Effector memory CD4-positive, alpha-beta T cell (primary cell): ENCODE measurements at places on chromosomes 5 and 9.

DNA sequence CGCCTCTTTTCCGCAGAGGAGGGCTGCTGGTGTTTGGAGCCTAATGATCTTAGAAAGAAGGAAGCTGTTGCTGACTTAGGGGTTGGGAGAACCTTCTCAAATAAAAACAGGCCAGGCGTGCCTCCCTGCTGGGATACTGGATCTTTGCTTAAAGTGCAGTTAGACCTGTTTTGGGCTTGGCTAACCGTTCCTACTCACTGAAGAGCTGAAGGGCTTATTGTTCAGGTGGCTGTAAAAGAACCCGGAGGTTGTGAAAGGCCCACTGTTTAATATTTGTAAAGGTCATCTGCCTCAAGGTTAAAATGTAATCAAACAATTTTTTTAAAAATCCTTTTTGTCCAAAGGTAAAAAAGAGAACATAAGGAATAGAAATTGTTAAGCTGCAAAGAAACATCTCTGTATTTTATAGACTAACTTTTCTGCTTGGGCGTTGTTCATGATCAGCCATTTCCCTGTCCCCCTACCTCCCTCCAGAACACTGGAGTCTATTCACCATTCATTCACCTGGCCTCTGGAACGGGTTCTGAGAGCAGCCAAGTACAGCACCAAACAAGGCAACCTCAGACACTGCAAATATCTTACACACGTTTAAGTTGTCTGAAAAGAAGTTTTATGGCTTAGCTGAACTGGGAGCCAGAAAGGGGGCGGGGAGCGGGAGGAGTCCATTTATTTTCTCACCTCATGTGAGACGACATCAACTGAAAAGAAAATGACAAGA lies 18.6 kb upstream of the MTMR12 start:
- no peaks in the 10 kb centered on the region for H3K4me1 ChIP-seq
- H3K36me3 ChIP-seq = no peaks in the 10 kb centered on the region
- no peaks in the 10 kb centered on the region for H3K27me3 ChIP-seq
- H3K27ac ChIP-seq = no peak overlapping the region
- no peak for DNase-seq

GRCh38 chr5:126354858-126355731 lies 68.1 kb upstream of the GRAMD2B start:
- no peak overlapping the region for H3K27ac ChIP-seq
- no peak overlapping the region for H3K4me3 ChIP-seq
- DNase-seq = no peak
- no peaks in the 10 kb centered on the region for H3K4me1 ChIP-seq
- H3K36me3 ChIP-seq = no peaks in the 10 kb centered on the region

DNA sequence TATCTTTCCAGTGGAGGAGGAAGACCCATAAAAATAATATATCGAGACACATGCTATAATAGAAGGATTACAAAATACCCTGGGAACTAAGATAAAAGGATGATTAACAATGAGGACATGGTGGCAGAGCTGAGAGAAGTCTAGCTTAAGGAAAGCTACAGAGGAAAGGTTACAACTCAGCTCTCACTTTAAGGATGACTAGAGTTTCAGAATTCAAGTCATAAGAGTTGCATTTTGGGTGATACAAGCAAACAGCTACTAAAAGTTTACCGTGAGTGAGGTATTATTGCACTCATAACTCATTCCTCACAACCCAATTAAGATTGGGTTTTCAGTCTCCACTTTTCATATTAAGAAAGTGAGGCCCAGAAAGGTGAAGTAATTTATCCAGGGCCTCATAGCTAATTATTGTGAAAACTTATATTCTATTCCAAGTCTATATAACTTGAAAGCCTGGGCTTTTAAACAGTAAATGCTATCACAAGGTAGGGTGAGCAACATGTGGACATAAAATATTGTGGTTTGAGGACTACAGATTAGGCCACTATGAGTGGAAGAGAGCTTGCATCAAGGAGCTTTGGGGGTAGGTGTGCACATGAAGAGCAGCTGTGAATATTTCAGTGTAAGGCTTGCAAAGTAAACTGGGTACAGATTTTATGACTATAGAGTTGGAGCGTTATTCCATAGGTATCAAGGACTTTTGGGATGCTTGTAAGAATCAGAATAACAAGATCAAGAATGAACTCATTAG lies 28.0 kb downstream of the JAKMIP2 start:
- H3K27ac ChIP-seq = no peak overlapping the region
- DNase-seq = no peak
- no peaks in the 10 kb centered on the region for H3K27me3 ChIP-seq
- H3K4me1 ChIP-seq = no peaks in the 10 kb centered on the region
- H3K36me3 ChIP-seq = no peaks in the 10 kb centered on the region

DNA sequence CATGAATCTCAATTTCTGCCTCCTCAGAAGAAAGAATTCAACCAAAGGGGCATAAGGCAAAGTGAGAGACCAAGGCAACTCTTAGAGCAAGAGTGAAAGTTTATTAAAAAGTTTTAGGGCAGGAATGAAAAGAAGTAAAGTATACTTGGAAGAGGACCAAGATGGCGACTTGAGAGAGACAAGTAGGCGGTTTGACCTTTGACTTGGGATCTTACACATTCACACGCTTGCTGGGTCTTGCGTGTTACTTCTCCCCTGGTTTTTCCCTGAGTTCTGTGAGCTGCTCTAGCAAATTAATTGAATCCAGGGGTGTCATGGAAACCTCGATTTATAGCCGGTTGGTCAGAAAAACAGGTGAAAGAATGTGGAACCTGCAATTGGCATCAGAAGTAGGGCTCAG lies 7.0 kb downstream of the ZNF346 start:
- H3K36me3 ChIP-seq = no peaks in the 10 kb centered on the region
- H3K4me3 ChIP-seq = no peak overlapping the region
- H3K27ac ChIP-seq = no peak overlapping the region
- H3K27me3 ChIP-seq = no peaks in the 10 kb centered on the region
- H3K4me1 ChIP-seq = no peaks in the 10 kb centered on the region

DNA sequence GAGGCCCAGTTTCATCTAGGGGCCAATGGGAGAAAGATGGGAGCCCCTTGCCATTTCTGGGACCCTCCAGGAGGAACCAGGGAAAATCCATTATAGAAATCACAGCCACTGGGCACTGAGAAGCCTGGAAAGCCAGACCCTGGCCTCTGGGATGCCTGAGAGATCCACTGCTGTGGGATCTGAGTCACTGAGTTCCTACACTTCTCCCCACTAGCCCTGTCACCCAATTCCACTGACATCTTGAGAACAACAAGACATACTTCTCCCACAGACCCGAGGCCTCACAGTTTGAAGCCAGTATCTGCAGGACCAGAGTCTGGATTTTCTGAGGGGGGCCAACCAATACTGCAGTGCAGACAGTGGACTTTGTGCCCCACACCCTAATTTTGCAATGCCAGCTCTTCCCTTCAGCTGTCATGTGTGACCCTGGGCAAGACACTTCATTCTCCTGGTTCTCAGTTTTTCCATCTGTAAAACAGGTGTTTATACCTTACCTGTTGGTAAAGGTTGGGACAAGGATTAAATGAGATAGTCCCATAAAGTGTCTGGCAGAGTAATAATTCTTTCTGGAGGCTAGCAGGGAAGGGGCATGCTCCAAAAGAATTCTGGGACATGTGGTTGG lies 46.5 kb downstream of the CXXC5 start:
- DNase-seq = no peak
- no peaks in the 10 kb centered on the region for H3K36me3 ChIP-seq
- H3K4me3 ChIP-seq = no peak overlapping the region

GRCh38 chr9:34675869-34676268 lies 13.4 kb upstream of the CCL27 start:
- H3K4me1 ChIP-seq = no peaks in the 10 kb centered on the region
- no peak overlapping the region for H3K27ac ChIP-seq
- no peak overlapping the region for H3K4me3 ChIP-seq
- DNase-seq = no peak
- no peaks in the 10 kb centered on the region for H3K27me3 ChIP-seq

DNA sequence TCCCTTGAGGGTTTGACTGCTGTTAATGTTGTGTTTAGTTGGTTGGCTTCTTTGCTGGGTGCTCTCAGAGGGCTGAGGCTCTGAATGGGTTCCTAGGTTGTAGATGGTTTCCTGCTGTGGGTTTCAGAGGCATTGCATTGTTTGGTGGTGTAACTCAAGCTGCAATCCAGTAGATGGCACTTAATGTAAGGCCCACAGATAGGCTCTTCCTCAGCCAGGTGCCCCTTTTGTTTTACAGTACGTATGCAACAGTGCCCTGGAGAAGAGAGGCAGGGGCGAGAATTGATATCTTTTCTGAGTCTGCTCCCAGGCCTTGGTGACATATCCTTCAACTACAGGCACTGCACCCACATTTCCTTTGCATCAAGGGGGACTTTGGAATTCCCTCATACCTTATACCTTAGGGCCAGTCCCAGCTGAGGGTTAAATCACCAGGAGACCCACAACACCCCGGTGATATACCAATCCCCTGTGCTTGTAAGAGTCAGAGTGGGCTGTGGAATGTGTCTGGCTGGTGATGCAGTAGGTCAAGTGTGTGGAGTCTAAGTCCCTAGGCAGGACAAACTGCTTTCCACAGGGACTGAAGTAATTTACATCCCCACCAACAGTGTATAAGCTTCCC lies 7.0 kb upstream of the UGT3A2 start:
- no peaks in the 10 kb centered on the region for H3K27me3 ChIP-seq

- DNase-seq = peak; percentile 13
- H3K4me1 ChIP-seq = peaks cover 15% of the 10 kb centered on the region
- peaks cover 3% of the 10 kb centered on the region for H3K36me3 ChIP-seq
- no peaks in the 10 kb centered on the region for H3K27me3 ChIP-seq
These were observed 52.8 kb downstream of the CAST start for GRCh38 chr5:96714951-96715451.

- H3K27ac ChIP-seq = no peak overlapping the region
- no peaks in the 10 kb centered on the region for H3K36me3 ChIP-seq
- DNase-seq = no peak
- no peaks in the 10 kb centered on the region for H3K4me1 ChIP-seq
- no peak overlapping the region for H3K4me3 ChIP-seq
These were observed 8.9 kb downstream of the CFAP95 start for GRCh38 chr9:69829484-69829883.

DNA sequence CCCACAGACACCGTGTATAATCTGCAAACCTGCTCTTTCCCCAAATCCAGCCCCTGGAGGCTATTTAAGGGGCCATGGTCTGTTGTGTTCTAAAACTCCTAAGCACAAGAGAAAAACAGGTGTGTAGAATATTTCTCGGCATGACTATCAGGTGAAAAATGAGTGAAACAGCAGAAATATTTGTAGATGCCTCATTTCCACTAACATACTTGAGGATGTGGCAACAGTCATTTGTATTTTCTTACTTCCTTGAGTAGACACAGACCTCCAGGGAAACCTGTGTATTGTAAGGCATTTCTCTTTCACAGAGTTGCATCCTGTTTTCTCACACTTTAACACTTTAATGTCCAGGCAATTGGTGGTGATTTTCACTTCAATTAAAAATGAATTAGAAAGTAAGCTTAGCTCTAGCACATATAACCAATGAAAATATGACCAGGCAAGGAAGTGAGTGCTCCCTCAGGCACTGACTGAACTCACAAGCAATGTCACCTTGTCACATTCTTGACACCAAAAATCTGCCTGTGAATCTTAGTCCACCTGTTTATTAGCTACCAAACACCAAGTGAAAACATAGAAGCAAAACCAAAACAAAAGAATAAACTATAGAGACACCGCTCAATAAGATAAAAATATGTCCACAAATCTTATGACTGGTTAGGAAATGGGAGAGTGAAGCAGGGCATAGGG lies 64.4 kb downstream of the DIRAS2 start:
- no peak overlapping the region for H3K4me3 ChIP-seq
- no peaks in the 10 kb centered on the region for H3K36me3 ChIP-seq
- H3K27me3 ChIP-seq = no peaks in the 10 kb centered on the region
- no peaks in the 10 kb centered on the region for H3K4me1 ChIP-seq
- H3K27ac ChIP-seq = no peak overlapping the region

- no peak overlapping the region for H3K27ac ChIP-seq
- no peaks in the 10 kb centered on the region for H3K36me3 ChIP-seq
- H3K4me1 ChIP-seq = peaks cover 18% of the 10 kb centered on the region
- no peaks in the 10 kb centered on the region for H3K27me3 ChIP-seq
- no peak for DNase-seq
These were observed 6.8 kb downstream of the HBEGF start for GRCh38 chr5:140339636-140340035.

DNA sequence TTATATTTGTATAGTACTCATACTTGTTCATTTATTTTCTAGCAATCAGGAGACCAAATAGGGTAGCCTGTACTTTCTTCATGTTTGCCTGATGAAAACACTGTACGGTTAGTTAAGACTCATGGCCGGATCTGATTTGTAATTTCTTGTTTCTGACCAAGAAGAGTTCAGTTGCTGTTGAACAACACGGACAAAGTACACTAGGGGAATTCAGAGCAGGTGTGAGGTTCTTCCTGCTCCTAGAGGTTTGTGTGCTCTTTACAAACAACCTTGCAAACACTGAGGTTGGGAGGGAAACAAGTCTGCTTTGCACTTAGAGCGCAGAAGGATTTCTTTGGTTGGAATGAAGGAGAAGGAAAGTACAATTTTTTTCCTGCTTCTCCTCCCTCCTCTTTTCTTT lies 69.7 kb downstream of the TRIO start:
- no peaks in the 10 kb centered on the region for H3K36me3 ChIP-seq
- H3K27ac ChIP-seq = no peak overlapping the region
- no peaks in the 10 kb centered on the region for H3K27me3 ChIP-seq
- no peaks in the 10 kb centered on the region for H3K4me1 ChIP-seq
- no peak overlapping the region for H3K4me3 ChIP-seq

GRCh38 chr9:112048924-112049691 lies 126.0 kb downstream of the SUSD1 start:
- DNase-seq = no peak
- H3K4me1 ChIP-seq = no peaks in the 10 kb centered on the region
- H3K4me3 ChIP-seq = no peak overlapping the region
- no peaks in the 10 kb centered on the region for H3K27me3 ChIP-seq
- no peaks in the 10 kb centered on the region for H3K36me3 ChIP-seq

DNA sequence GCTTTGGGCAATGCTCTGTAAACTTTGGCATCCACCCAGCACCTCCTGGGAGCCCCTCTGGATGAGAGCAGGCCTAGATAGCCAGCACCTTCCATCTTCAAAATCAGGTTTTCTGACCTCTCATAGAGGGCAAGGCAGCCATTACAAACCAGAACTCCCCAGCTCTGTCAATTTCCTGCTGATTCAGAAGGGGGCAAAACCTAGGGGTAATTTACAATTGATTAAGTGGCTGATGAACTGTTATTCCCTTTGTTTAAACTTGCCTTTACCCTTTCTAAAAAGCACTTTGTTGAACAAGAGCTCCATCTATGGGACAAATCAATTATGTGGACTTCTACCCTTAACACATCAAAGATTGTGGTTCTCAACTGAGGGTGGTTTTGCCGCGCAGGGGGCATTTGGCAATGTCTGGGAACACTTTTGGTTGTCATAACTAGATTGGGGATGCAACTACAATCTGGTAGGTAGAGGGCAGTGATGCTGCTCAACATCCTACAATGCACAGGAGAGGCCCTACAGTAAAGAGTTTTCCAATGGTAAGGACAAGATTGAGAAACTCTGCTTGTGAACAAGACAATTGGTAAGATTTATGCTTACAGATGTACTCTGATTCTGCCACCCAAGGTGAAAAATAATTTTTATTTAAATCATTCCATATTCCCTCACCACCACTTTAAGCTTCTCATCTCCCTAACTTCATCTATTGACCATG lies 184.1 kb downstream of the MARCHF11 start:
- no peaks in the 10 kb centered on the region for H3K4me1 ChIP-seq
- no peaks in the 10 kb centered on the region for H3K27me3 ChIP-seq
- no peaks in the 10 kb centered on the region for H3K36me3 ChIP-seq
- DNase-seq = no peak
